Stimulated activated CD4-positive, alpha-beta T cell treated with anti-CD3 and anti-CD28 coated beads, TNF-alpha, amount 100 ng/mL, for 1 hour (primary cell): ENCODE measurements at places on chromosomes 2 and 18.

GRCh38 chr2:150572961-150573395 lies 85.5 kb upstream of the RND3 start:
- no peak for DNase-seq

DNA sequence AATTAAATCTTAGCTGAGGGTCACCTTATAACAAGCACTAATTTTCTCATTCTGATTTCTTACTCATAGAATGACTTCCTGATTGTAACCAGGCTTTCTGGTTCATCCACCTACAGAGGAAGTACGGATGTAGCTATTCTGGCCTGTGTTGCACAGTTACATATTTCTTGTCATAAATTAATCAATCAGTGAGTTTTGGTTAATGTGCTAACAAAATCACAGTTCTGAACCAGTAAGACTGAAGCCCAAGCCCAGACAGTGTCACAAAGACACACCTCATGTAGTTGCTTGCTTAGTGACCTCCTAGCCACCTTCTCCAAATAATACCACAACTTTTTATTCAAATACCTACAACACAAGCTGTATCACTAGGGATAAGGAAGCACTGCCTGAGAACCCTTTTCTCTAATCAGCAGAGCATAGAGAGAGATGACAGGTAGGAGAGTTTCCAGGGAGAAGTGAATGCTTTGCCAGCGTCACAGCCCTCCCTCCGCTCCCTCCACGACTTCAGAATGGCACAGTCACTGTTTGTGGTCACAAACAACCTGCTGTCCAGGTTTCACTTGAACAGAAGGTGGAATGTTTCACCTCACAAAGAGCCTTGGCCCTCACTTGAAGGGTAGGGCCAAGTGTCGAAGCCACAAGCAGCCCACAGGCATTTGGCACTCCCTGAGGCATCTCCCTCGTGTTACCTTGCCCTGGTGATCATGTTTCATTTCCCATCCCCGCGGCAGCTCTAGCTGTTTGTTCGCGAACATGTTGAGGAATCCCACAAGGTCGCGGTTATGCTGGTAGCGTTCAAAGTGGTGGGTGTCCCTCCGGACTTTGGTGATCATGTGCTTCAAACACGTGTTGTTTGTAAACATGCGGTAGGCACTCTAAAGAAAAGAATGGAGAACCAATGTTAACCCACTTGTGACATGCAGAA lies 120.8 kb upstream of the STK17B start:
- DNase-seq = no peak

- DNase-seq = no peak
Measured at GRCh38 chr2:59389240-59389639, 1148.1 kb upstream of the FANCL start.

DNA sequence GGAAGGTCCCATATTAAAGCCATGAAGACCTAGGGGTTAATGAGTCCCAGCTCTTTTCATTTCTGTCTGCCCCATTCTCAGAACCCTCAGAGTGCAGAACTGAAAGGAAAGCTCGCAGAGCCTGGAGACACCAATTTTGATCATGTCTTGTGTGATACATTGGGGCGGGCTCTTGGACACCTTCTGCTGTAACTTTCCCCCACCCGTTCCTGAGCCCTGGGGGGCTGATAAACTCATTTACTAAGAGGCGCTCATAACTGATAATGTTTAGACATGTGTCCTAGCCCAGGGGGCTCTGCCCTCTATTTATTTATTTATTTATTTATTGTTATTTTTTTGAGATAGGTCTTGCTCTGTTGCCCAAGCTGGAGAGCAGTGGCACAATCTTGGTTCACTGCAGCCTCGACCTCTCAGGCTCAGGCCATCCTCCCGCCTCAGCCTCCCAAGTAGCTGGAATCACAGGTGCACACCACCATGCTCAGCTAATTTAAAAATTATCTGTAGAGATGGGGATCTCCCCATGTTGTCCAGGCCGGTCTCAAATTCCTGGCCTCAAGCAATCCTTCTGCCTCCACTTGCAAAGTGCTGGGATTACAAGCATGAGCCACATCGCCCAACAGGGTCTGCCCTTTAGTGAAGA lies 72.4 kb upstream of the HAAO start:
- no peak for DNase-seq

- no peak for DNase-seq
Measured at GRCh38 chr18:13542520-13542847, 183.9 kb downstream of the FAM210A start.

DNA sequence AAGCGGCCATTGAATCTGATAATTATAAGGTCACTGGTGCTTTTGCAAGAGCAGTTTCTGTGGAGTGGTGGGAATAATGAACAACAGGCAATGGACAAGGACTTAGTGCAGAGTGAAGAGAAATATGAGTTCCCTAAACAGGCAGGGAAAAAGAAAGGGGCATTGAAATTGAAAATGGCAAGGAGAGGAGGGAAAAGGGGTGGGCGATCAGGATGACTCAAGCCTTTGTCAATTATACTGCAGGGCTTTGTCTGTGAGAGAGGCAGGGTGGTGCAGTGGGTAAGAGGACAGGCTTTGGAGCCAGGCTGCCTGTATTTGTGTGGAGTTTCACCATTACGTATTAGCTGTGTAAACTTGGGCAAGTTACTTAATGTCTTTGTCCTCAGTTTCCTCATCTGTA lies 29.5 kb upstream of the PAIP2B start:
- DNase-seq = no peak

- no peak for DNase-seq
Measured at GRCh38 chr2:181876614-181877063, 14.9 kb upstream of the ITPRID2 start.

- no peak for DNase-seq
Measured at GRCh38 chr2:204544961-204545860, at the start of gene PARD3B. Gene PARD3B, plus strand, starts transcription at chr2:204545475. Its CDS starts 525 bp downstream, at chr2:204546000.

DNA sequence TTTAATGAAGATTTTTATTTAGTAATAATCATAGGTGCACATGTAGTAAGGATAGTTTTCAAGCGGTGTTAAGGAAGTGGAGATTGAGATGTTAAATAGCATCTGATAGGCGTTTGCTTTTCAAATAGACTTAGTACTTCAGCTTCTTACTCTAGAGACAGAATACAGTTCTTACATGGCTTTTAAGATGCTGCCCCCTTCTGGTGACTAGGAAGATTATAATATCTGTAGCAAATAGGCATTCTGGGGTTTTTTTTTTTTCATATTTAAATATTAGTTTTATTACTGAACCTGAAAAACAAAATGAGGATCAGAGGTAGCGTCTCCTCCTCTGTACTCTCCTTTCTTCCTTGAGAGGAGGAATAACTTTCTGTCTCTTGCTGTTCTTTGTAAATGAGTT lies 100.2 kb downstream of the AGAP1 start:
- no peak for DNase-seq

- no peak for DNase-seq
Measured at GRCh38 chr2:121008975-121009374, 273.3 kb downstream of the GLI2 start.

GRCh38 chr2:191105082-191105481 lies 45.7 kb downstream of the STAT4 start:
- DNase-seq = no peak

DNA sequence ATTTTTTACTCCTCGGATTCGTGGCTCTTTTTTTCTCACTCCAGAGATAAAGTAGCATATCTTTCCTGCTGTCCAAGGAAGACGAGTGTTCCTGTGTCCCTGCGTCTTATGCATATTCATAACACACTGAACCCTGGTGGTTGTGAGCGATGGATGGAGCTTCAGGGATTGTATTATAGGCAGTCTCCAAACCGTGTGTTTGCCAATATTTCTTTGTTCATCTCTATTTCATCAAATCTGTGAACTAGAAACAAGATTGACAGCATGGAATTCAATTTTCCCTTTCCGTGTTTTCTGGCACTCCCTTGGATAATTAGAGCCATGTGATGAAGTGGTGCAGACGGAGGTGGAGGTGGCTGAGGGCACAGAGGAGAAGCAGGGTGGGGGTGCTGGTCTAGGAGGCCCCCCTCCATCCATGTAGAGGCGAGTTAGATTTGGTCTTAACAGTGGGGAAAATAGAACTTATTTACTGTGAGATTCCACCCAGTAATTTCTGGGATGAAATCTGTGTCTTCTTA lies 240.9 kb downstream of the PTPRM start:
- DNase-seq = no peak

GRCh38 chr2:201151127-201151981 lies 31.6 kb upstream of the CASP10 start:
- no peak for DNase-seq

GRCh38 chr2:71824436-71824835 lies 323.2 kb downstream of the CYP26B1 start:
- no peak for DNase-seq

- DNase-seq = no peak
Measured at GRCh38 chr2:68236103-68236734, 16.1 kb downstream of the PPP3R1 start.

DNA sequence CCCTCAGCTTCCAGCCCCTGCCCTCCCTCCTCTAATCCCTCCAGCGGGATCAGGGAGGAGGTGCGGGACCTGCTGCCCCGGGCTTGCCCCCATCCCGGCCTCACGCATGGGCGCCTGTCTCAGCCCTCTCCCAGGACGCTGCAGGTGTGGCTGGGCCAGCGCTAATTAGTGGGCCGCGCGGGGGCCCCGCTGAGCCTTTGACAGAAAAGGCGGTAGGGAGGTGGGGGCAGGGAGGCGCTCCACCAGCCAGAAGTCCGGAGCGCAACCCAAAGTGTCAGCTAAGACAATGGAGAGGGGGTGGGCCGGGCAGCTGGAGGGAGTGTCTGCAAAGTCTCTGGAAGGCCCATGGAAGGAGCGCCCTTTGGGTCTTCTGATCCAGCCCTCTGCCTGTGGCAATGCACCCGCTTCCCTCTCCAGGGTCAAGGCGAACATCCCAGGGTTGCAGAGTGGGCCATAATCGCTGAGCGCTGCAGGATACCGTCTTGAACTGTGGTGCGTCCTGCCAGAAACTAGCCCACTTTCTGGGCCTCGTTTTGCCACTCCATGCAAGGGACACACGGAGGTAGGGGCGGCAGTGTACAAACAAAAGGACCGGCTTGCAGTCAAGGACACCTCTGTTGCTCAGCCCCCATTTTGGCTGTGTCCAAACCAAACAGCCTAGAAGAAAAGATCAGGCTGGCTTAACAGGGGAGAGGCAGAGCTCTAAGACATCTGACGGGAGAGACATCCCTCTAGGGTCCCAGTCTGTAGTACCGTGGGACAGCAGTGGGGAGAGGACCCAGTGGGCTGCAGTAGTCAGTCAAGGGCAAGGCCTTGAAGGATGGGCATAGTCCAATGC lies 3.5 kb downstream of the ATP6V1B1 start:
- DNase-seq = no peak

DNA sequence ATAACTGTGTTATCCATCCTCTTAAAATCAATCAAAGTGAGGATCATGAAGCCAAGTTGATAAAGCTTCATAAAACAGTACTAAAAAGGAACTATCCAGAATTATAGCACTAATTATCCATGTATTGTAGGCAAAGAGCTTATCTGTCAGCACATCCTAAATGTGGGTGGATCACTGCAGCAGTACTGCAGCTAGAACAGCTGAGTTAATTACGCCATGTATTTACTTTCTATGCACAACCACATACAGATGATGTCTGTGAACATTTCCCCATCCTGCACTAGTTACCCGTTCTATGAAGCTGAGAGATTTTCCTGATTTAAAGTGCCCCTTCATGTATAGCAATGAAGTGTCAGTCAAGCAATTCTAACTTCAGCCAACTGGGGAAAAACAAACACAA lies 96.6 kb downstream of the RAPH1 start:
- no peak for DNase-seq

GRCh38 chr2:99607861-99608491 lies 118.2 kb upstream of the REV1 start:
- no peak for DNase-seq

DNA sequence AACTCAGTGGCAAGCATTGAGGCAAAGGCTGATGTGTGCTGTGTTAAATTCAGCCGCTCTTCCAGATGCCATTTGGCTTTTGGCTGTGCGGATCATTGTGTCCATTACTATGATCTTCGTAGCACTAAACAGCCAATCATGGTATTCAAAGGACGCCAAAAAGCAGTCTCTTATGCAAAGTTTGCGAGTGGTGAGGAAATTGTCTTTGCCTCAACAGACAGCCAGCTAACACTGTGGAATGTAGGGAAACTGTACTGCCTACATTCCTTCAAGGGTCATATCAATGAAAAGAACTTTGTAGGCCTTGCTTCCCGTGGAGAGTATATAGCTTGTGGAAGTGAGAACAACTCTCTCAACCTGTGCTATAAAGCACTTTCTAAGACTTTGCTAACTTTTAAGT lies 195.5 kb upstream of the RAB12 start:
- no peak for DNase-seq

DNA sequence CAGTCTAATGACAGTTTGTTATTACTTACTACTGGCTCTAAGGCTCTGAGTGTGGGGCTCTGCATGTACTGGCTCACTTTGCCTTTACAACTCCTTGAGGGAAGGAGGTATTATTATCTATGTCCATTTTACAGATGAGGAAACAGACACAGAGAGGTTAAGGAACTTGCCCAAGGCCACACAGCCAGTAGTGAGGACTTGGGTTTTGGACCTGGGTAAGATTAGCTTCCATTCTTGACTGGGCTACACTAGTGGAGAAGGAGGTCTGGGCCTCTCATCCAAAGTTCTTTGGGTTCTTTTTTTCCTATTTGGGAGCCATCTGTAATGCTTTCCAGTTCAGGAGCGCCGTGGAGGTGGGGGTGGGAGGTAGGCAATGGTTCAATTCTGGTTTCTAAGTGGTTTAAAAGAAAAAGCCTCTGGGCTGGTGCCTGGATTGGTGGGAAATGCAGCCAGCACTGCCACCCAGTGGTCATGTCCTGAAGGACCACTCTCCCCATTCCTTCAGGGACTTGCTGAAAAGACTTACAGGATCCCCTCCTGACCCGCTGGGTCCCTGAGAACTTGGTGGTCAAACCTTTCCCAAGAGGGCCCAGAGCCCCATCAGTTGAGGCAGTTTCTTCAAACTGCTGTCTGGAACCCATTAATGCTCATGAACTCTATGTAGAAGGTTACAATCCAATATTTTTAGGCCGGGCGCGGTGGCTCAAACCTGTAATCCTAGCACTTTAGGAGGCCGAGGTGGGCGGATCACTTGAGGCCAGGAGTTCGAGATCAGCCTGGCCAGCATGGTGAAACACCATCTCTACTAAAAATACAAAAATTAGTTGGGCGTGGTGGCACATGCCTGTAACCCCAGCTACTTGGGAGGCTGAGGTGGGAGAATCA lies 38.6 kb upstream of the NOTO start:
- peak; percentile 58 for DNase-seq
